ENCODE measurements at places on chromosomes 6 and 20.
A peak's percentile ranks its signal among the peaks of the same experiment; 100 is the strongest.

GRCh38 chr6:32298632-32299336 is 72.9 kb downstream of the TSBP1 start:
- DNase-seq, result no peak

DNA sequence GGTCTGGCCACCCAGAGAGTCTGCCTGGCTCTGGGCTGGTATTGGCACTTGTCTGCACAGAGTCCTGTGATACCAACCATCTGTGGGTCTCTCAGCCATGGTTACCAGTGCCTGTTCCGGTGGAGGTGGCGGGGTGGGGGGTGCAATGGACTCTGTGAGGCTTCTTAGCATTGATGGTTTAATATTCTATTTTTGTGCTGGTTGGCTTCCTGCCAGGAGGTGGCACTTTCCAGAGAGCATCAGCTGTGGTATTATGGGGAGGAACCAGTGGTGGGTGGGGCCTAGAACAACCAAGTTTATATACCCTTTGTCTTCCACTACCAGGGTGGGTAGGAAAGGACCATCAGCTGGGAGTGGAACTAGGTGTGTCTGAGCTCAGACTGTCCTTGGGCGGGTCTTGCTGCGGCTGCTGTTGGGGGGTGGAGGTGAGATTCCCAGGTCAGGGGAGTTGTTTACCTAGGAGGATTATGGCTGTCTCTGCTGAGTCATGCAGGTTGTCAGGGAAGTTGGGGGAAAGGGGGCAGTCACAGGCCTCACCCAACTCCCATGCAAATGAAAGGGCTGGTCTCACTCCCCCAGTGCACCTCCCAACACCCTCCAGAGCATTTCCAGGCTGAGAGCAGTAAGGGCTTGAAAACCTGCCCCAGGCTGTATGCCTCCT is 117.5 kb downstream of the FLRT3 start:
- DNase-seq, result no peak

GRCh38 chr6:166488076-166488685 is 98.3 kb downstream of the RAMACL start:
- DNase-seq, result no peak

GRCh38 chr20:60268491-60268890 is 310.3 kb downstream of the CDH26 start:
- DNase-seq, result no peak

DNA sequence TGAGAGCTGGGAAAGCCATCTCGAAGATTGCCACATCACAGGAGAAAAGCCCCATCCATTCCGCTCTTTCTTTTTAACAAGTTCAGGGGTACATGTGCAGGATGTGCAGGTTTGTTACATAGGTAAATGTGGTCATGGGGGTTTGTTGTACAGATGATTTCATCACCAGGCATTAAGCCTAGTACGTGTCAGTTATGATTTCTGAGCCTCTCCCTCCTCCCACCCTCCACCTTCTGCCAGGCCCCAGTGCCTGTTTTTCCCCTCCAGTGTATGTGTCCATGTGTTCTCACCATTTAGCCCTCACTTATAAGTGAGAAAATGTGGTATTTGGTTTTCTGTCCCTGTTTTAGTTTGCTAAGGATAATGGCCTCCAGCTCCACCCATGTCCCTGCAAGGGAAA is 566.5 kb upstream of the AGPAT4 start:
- no peak for DNase-seq

- peak; percentile 17 for DNase-seq
Measured at GRCh38 chr6:111642463-111643158, 36.9 kb upstream of the TRAF3IP2 start.

DNA sequence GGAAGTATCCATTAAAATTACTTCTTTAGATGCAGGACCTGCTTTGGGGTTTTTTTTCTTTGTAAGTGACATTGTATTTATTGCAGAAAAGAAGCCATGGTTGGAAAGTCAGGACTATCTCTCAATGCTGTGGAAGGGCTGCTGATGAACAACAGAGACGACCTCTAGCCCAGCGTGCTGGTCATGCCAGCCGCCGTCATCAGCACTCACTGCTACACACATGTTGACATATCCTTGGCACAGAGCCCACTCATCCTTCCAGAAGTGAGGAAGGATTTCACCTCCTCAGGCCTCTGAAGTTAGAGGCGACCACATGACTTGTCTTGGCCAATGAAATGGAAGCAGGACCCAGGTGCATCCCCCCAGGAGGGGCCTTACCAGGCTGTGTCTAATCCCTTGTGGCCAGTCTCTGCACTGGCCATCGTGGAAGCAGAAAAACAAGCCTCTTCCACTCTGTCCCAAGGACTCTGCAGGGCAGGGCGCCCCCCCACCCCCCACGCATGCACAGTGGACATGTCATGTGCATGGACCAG is 343.5 kb downstream of the TAF4 start:
- DNase-seq, result no peak

- DNase-seq, result no peak
Measured at GRCh38 chr20:10466855-10467254, 31.8 kb downstream of the SLX4IP start.

DNA sequence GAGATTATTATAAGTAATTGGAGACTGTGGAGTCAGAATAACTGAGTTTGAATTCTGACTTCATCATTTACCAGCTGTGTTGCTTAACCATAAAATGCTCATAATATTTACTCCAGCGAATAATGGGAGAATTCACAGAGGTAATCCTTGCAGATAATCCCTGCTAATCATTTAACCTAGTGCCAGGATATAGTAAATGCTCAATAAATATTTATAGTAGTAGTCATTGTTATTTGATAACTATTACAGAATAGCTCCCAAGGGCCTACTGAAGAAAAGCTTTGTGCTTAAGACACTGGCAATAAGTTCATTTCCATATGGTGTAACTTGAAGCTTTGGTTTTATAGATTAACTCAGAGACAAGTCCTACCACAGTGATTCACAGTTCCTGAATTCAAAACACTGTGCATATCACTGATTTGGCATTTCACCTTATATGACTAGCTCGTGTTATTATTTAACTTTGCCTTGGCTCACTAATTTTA is 208.8 kb upstream of the PLCB4 start:
- no peak for DNase-seq

DNA sequence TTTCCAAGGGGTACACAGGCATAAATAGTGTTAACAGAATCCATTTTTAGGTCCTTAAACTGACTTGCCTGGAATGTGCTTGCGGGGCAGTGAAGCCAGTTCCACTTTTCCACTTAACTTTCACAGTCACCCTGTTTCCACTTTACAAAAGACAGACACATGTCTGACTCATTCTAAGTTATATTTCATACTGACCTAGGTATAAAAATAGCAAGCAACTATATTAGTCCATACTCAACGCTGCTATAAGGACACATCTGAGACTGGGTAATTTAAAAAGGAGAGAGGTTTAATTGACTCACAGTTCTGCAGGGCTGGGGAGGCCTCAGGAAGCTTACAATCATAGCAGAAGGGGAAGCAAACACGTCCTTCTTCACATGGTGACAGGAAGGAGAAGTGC is 88.2 kb downstream of the MTFR2 start:
- no peak for DNase-seq

GRCh38 chr20:53195876-53196610 is 223.9 kb downstream of the TSHZ2 start:
- no peak for DNase-seq

All from cerebellum (tissue), 4 donors.